AML-193 (cell line): ENCODE measurements at places on chromosomes 2 and 18.

- no peak for DNase-seq
These were observed 47.5 kb upstream of the LYPD6B start for GRCh38 chr2:148990968-148991367.

GRCh38 chr2:45007961-45008295, 1.3 kb downstream of the SIX2 start:
- DNase-seq = no peak

DNA sequence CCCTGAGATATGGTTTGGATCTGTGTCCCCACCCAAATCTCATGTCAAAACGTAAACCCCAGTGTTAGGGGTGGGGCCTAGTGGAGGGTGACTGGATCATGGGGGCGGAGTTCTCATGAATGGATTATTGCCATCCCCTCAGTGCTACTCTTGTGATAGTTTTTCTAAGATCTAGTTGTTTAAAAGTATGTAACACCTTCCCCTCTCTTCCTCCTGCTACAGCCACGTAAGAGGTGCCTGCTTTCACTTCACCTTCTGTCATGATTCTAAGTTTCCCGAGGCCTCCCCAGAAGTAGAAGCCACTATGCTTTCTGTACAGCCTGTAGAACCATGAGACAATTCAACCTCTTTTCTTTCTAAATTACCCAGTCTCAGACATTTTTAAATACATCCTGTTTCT, 16.9 kb downstream of the PUM2 start:
- DNase-seq = no peak

DNA sequence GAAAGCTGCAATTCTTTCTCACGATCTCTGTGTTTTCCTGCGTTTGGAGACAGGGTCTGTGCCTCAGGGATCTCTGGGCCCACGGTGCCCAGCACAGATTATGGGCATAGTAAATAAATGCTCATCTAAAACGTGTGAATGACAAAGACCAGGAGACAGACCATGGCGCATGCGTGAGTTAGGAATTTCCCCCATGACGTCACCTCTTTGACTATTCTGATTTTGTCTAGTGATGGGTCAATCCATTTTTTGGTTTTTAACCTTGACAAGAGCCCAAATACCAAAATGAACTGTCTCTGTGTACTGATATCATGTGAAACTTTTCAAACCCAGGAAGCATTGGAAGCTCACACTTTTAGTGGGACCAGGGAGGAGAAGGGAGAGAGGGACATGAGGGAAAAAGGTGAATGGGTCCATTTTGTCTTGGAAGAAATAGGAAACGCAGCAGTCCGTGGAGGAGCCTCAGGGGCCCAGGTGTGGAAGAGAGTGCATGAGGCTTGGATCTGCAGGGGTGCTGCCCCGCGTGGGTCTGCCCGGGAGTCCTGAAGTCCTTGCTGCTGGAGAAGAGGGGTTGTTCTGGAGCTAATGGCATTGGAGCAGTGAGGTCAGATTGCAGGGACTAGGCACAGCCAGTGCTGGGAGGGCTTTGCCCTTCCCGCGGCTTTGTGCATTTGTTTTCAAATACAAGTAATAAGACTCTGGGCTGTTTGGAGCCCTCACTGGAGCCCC, 172.2 kb downstream of the ASB1 start:
- DNase-seq = no peak

GRCh38 chr2:17578466-17578928, 38.0 kb downstream of the VSNL1 start:
- no peak for DNase-seq

- no peak for DNase-seq
These were observed 94.0 kb downstream of the NDUFA10 start for GRCh38 chr2:239930871-239931771.

- DNase-seq = no peak
These were observed 13.1 kb upstream of the TNS1 start for GRCh38 chr2:218015586-218016521.

DNA sequence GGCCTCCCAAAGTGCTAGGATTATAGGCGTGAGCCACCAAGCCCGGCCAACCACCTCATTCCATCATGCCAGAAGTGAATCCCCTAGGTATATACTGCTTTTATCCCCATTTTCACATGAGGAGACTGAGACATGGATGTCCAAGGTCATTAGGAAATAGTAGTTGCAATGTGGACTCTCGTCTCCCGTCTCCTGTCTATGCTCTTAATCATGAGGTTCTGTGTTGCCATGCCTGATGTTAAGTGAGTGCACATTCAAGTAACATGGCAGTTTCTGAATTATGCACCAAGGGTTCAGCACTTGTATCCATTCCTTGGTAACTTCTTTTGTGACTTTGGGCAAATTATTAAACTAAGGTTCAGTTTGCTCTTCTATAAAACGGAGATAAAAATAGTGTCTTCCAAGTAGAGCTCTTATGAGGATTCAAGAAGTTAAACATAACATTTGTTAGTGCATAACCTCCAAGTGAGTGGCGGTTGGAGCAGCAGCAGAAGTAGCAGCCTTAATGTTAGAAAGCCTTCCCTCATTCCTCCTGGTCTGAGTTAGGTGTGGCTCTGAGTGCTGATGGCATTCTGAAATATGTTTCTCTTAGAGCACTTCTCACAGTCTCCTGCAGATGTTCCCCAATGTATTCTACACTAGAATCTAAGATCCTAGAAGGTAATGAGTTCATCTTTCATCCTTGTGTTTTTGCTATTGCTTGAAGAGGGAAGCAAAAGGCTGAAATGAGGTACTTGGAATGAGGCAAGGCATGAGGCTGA, 21.9 kb downstream of the SOCS6 start:
- DNase-seq = no peak

DNA sequence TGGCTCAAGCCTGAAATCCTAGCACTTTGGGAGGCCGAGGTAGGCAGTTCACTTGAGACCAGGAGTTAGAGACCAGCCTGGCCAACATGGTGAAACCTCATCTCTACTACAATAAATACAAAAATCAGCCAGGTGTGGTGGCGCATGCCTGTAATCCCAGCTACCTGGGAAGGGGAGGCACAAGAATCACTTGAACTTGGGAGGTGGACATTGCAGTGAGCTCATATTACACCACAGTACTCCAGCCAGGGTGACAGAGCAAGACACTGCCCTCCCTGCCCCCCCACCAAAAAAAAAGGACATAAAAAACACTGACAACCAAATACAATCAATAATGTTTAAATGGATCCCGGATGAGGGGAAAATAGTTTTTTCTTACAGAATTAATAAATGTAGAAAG, 7.8 kb downstream of the TIA1 start:
- DNase-seq = no peak

DNA sequence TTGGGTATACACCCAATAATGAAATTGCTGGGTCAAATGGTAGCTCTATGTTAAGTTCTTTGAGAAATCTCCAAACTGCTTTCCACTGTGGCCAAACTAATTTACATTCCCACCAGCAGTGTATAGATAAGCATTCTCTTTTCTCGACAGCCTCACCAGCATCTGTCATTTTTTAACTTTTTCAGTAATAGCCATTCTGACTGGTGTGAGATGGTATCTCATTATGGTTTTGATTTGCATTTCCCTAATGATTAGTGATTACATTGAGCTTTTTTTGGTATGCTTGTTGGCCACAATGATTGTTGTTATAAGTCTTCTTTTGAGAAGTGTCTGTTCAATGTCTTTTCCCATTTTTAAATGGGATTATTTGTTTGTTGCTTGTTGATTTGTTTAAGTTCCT, 50.4 kb upstream of the EPAS1 start:
- DNase-seq = no peak

GRCh38 chr2:74103763-74104162, 43.9 kb downstream of the BOLA3 start:
- no peak for DNase-seq

GRCh38 chr2:96547203-96547641, 10.7 kb downstream of the ARID5A start:
- no peak for DNase-seq

DNA sequence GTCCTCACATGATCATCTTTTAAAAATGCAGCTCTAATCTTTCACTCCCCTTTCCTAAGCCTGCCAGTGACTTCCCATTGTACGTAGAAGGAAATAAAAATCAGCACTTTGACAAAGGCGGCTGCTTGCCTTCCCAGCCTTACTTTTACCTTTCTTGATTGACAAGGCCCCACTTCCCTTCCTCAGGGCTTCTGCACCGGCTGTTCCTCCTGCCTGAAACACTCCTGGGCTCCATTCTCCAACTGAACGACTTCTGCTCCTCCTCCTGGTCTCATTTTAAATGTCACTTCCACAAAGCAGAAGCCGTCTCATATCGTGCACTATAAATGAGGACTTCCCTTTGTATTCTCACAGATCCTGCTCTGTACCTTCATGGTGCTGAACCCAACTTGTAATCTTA, 56.1 kb downstream of the OSBPL6 start:
- DNase-seq = no peak

- DNase-seq = no peak
These were observed 477.1 kb upstream of the TCF4 start for GRCh38 chr18:56065086-56065485.

GRCh38 chr18:28175150-28175929, 1.6 kb downstream of the CDH2 start:
- DNase-seq = no peak

- DNase-seq = peak; percentile 78
These were observed 521.3 kb downstream of the METTL4 start for GRCh38 chr18:2049986-2050385.

- DNase-seq = no peak
These were observed 13.8 kb downstream of the GYPC start for GRCh38 chr2:126669772-126670171.

GRCh38 chr18:59910967-59911366, 11.2 kb downstream of the PMAIP1 start:
- no peak for DNase-seq

DNA sequence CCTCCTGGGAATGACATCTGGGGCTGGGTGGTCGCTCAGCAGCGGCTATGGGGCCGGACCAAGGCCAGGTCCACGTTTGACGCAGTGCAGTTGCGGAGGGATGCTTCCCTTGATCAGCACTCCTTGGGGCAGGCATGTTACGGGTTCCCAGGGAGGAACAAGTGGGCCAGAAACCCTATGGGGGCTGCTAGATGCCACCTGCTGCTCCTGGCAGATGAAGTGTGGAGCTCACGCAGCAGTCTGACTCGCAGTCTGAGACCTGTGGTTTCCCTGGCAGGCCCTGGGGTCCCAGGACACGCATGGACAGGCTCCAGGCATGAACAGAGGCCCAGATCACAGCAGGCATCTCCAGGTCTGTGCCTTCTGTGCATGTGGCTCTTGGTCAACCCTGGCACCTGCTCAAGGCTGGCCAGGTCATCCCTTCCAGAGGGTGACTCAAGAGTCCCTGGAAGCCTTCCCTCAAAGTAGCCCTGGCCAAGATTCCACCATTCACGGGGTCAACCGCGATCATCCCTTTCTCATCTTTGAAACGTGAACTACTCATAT, 20.0 kb downstream of the KCNF1 start:
- no peak for DNase-seq

DNA sequence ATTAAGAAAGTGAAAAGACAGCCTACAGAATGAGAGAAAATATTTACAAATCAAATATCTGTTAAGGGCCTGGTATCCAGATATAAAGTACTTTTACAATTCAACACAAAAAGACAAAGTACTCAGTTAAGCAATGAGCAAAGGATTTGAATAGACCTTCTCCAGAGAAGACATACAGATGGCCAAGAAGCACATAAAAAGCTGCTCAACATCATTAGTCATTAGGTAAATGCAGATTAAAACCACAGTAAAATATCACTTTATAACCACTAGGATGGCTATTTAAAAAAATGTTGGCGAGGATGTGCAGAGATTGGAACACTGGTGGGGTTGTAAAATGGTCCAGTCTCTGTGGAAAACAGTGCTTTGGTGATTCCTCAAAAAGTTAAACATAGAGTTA, 38.9 kb downstream of the RAB31 start:
- no peak for DNase-seq

- DNase-seq = no peak
These were observed 9.1 kb downstream of the CNNM4 start for GRCh38 chr2:96769814-96770213.

DNA sequence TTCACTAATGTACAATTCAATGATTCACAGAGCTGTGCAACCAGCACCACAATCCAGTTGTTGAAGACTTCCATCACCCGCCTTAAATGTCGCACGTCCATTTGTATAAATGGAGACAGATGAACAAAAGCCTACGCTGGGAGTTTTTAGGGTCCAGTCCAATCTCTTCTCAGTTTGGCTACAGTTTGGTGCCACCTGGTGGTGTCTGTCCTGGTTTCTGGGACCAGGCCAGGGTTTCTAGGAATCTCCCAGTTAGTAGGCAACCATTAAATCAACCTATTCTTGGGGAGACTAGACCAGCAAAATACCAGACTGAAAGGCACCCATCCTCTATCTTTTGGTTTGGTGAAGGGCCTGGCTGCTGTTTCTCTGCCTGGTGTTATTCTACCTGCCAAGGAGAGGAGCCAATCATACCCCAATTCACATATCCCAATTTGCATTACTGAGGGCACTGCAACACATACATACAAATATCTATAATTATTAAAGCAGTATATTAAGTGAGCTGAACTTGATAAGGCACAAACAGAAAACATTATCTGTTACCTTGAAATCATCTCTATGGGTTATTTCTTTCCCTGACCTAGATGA, 3.2 kb upstream of the DDX1 start:
- peak; percentile 35 for DNase-seq

GRCh38 chr2:238130696-238131628, 7.5 kb upstream of the KLHL30 start:
- DNase-seq = no peak

DNA sequence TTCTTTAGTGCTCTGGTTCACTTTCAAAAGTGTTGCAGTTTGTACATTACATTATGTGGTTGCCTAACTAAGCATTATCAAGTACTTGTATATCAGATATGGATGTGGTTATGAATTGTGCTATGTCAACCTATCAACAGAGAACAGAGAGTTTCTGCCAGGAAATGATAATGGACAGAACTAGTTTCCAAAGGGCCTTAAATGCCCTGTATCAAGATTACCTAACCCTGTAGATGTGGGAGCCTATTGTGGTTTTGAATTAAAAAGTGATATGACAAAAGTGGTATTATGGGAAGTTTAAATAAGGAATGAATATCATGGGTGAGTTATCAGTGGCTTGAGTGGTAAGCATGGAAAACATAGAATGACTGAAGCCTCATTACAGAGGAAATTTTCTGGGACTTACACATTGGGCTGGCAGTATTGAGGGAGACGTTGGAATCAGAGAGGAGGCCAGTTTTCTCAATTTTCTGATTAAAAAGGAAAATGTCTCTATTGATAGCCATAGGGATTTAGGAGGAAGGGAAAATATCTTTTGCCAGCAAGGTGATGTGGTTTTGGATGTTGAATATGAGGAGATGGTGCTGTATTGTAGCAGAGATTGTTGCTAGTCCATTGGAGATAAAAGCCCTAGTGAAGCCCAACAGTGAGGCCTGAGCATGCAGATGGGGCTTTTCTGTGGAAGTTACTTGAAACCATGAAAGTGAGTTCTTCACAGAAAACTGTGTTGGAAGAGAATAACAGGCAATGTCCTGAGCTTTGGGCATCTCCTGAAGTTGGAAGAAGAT, 140.7 kb downstream of the TTC27 start:
- no peak for DNase-seq

GRCh38 chr2:220226076-220226475, 598.6 kb downstream of the SLC4A3 start:
- no peak for DNase-seq

- DNase-seq = no peak
These were observed 35.1 kb downstream of the ACKR3 start for GRCh38 chr2:236604575-236605344.

GRCh38 chr18:69022426-69022825, 224.5 kb downstream of the CCDC102B start:
- DNase-seq = no peak
